ENCODE measurements at places on chromosomes 16 and 17.

DNA sequence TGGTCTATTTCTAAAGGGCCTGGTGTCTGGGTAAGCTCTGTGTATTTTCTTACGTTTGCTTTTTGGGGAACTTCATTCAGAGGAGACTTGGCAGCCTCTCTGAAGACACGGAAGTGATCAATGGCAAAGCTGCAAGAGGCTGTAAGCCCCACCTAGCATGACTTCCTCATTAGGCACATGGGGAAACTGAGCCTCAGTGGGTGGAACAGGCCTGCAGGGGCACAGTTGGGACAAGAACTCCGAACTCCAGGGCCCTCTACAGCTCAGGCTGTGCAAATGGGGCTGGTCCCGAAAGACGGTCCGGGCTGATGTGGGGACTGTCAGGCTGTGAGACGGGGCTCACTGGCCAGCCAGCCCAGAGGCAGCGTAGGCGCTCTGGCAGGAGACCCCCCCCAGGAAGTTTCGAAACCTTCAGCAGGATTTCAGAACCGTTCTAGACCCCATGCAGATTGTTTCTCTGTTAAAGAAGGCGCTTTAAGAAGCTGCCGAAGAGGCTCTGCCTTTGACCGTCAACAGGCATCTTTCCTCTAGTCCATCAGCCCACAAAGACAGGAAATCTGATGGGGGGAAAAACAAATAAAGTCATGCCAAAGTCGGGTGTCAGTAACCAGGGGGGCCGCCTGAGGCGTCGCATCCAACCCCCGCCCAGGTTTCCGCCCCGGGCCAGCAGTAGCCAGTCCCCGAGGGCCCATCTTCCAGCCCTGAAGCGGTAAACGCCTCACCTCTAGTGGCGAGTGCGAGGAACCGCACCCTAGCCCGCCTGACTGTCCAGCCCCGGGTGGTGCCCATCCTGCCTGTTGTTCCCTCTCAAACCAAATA lies 79.8 kb upstream of the TBC1D3K start:
- DNase-seq = no peak

DNA sequence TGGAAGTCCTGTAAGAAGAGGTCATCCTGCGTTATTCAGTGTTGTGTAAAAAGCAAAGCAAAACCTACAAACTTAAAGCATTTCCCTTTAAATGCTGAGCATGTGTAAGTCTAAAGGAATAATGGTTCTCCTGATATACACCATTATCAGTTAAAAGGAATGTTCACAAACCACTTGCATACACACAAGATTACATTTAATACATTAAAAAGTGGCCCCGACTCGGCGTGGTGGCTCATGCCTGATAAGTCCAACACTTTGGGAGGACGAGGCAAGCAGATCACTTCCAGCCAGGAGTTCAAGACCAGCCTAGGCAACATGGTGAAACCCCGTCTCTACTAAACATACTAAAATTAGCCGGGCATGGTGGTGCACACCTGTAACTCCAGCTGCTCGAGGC lies 30.5 kb downstream of the CPPED1 start:
- DNase-seq = no peak

DNA sequence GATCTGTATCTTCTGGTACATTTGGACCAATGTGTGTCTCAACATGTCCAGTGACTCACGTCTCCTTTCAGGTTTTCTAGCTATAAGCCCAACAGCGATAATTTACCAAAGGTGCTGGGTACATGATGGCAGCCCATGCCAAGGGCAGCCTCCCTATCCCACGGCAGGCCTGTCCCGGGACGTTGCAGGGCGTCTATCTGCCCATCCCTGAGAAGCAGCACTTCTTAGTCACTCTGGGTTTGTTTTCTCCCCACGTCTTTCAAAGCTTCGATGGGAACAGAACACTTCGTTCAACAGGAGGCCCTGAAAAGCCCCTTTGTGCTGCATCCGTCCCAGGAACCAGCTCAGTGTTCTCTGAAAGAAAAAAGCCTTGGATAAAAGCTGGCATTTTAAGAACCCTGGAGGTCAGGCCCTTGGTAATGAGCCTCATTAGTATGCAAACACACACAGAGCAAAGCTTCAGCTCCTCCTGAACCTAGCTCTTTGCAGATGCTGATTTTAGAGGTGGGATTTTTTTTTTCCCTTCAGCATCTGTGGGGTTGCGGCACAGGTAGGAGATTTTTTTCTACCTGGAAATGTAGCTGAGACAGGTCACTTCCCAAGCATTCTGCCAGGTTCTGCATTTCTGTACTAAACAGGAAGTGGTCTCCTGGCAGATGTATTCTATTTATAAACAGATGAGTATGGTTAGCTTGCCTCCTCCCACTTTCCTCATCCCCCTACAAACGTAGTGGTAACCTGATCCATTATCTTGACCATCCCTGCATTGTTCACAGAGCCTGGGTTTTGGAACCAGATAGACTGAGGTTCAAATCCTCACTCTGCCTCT lies 17.5 kb upstream of the MT4 start:
- peak; percentile 16 for DNase-seq

GRCh38 chr16:30017277-30017656 lies 5.7 kb upstream of the C16orf92 start:
- DNase-seq = no peak

GRCh38 chr17:8447799-8448198 lies 12.1 kb downstream of the NDEL1 start:
- DNase-seq = no peak

GRCh38 chr17:28343491-28343932 lies 8.0 kb downstream of the TNFAIP1 start:
- DNase-seq = no peak

DNA sequence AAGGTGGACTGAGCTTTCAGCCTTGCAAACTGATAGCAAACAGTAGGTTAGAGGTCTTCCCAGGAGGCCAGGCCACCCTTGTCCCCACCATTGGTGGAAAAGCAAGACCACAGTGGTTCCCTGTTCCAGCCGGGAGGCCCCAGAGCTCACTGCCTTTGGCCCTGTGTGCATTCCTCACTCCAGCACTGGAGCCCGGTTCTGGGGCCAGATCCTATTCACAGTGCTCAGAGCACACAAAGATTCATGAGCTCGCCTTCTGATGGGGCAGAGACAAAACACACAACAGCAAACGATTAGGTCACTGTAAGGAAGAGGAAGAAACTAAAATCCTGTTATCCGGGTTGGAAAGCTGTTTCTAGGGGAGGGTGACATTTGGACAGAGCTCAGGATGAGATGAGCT lies 5.6 kb upstream of the PGS1 start:
- no peak for DNase-seq

DNA sequence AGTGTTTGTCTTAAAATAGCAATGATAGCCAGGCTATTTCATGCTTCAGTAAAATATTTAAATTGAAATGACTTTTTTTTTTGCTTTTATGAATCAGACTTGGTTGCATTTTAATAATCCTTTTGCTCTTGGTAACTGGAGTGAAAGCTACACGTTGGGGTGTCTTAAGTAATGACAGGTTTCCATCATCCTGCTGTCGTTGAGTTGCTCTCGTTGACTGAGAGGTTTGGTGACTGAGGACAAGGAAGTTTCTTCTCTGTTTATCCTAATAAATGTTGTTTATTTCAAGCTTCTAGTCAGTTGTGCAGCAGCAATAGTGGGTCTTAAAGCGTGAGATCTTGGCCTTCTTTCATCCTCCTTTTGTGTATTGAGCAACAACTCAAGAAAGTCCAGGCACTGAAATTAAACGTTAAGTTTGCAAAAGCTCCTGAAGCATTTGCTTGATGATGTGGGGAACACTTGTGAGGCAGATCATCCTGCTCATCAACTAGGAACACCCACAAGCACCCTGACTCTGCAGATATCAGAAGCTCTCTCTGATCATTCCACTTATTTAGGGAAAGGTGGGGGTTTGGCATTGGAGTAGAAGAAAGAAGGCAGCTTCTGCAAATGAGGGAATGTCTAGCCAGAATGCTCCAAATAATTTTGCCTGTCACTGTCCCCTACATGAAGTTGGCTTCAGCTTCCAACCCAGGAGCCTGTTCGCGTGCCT lies 179.1 kb downstream of the RBFOX1 start:
- DNase-seq = no peak

- peak; percentile 21 for DNase-seq
Measured at GRCh38 chr17:64992325-64992802, 64.2 kb downstream of the GNA13 start.

DNA sequence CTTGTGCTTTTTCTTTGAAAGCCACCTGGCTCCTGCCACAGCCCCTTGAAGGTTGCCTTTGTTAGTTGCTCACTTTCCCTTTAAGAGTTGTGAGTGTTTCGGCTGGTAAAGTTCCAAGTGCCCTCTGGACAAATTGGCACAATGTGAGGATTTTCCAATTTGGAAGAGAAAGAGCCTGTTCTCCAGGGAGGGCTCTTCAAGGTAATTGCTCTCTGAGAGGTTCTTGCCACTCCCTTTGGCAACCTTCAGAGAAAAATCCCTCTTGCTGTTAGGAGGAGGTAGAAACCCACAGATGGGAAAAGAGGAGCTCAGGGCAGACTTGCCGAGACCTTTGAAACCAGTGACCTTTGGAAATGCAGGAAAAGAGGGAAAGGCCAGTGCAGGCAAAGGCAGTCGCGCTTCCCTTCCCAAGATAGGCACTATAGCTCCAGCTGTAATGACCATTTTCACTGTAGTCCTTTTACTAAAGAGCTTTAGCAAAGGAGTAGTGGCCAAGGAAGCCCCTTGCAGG lies 49.0 kb upstream of the AKAP1 start:
- no peak for DNase-seq

Data from RKO (cell line).